NCI-H1092 treated with DMSO at 0.1 percent for 48 hours (cell line): ENCODE measurements at places on chromosomes 3 and 15.

GRCh38 chr3:14242490-14243311 is 64.1 kb downstream of the LSM3 start:
- DNase-seq: no peak

DNA sequence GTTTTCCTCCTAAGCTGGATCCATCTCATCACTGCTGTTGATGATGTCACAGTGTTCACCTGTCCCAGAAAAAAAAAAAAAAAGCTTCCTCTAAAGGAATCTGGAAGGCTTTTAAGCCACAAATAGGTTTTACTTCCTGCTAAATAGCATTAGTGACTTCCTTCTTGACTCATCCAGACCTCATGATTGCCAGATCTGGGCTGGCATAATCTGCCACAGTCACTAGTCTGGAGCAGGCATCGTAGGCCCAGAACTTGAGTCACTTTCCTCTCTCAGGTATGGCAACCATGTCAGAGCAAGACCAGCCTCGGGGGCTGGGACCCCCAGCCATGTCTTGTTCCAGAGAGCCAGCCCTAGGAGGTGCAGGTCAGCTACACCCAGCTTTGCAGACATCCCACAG is 266.5 kb upstream of the CADM2 start:
- DNase-seq: no peak

GRCh38 chr3:177179281-177180067 is 17.8 kb downstream of the TBL1XR1 start:
- DNase-seq: no peak

DNA sequence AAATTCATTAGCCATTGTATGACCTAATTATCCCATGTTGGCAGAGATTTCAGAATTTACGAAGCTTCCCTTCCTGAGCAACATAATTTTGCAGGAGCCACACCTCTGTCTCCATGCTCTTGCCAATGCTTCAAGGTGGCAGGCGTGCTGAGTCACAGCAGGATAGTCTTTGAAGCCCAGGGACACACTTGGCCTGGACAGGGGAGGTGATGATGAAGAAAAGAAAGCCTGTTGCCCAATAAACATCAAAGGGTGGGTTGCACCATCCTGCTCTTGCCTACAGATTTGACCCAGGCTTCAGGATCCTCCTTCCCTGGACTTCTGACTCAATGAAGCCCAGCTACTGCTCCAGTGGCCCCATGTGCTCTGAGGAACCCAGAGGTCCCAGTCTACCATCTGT is 117.1 kb downstream of the MINAR1 start:
- no peak for DNase-seq

- DNase-seq: no peak
Observed at GRCh38 chr15:33946152-33946551, 22.1 kb upstream of the CHRM5 start.

GRCh38 chr3:24834442-24834841 is 339.8 kb upstream of the THRB start:
- no peak for DNase-seq

GRCh38 chr15:60392601-60392985 is 5.2 kb downstream of the ANXA2 start:
- no peak for DNase-seq

GRCh38 chr15:28049581-28049980 is 49.5 kb downstream of the OCA2 start:
- no peak for DNase-seq

GRCh38 chr15:29131840-29132420 is 137.7 kb downstream of the NSMCE3 start:
- no peak for DNase-seq

DNA sequence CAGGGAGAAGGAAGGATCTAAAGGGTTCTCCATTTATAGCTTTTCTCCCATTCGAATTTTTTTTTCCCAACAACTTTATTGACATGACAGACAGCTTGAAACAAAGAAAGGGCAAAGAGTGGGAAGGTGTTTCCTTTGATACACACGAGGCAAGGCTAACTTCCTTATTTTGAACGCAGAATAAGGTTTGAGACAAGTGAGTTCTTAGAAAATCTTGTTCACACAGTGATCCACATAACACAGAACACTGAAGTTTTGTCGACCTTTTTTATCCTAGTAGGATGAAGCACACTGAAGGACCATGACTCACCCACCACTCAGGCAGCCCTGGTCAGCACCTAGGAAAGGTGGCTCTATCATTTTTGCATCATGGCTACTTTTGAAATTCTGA is 425.8 kb upstream of the MDFIC2 start:
- no peak for DNase-seq

- no peak for DNase-seq
Observed at GRCh38 chr3:58799271-58799670, 132.7 kb upstream of the FAM3D start.

GRCh38 chr3:102038477-102039142 is 189.3 kb downstream of the NFKBIZ start:
- DNase-seq: no peak

DNA sequence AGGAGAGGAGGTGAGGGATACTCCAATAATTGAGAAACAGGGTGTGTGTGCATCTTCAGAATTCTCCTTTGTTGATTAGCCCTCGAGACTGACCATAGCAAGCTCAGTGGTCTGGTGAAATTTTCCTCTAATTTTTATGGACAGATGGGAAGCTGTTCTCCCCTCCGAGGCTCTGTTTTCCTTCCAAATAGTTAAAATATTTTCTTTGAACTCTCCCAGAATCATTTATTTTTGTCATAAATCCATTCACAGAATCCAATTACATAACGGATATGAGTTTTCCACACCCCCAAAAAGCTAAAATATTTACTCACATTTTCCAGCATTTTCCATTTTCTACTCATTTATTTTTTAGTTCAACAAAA is 36.5 kb downstream of the QTRT2 start:
- no peak for DNase-seq

DNA sequence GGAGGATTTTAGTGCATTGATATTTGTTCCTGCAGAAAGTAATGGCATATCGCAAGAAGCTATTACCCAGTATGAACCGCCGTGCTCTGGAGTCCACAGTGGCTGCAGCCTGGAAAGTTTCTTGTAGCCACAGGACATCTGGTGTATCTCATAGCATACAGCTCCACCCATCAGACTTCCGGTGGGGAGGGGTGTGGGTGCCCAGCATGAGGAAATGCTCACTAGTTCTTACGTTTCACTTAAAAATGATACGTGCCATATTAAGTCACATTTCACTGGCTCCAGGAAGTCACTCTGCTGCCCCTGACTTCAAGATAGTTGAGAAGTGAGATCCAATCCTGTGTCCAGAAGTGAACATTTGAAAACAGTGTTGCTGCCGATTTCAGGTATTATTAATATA is 990.4 kb downstream of the GBE1 start:
- DNase-seq: no peak

DNA sequence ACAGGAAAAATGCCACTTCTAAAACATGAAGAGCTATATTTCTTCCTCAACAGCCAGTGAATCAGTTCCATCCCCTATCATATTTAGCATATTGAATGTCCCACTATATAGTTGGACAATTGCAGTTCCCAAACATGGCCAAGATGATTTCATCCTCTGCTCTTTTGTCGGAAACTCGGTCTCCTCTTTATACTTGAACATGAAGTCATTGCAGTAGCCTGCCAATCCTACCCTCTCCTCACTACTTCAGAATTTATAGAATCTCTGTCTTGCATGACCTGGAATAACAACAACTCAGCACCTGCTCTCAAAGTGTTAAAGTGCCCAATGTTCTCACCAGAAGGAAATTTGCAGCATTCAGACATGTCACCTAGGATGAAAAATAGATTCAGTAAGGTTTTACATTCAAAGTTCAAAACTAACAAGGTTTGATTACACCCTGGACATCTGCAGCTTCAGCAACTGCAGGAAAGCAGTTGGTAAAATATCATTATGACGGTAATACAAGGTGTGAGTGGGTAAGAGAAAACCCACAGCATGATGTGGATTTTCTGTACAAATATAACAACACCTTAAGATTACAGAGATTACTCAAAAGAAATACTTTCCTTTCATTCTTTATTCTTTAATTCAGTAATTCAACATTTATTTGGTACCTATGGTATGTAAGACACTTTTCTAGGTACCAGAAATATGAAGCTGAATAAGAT is 52.5 kb downstream of the TP63 start:
- no peak for DNase-seq
